ENCODE measurements at places on chromosomes 1 and 21. TPM values are rescaled to one million over a fixed set of nuclear protein-coding genes. Genes with fewer than 3 reads are reported as not detected.

DNA sequence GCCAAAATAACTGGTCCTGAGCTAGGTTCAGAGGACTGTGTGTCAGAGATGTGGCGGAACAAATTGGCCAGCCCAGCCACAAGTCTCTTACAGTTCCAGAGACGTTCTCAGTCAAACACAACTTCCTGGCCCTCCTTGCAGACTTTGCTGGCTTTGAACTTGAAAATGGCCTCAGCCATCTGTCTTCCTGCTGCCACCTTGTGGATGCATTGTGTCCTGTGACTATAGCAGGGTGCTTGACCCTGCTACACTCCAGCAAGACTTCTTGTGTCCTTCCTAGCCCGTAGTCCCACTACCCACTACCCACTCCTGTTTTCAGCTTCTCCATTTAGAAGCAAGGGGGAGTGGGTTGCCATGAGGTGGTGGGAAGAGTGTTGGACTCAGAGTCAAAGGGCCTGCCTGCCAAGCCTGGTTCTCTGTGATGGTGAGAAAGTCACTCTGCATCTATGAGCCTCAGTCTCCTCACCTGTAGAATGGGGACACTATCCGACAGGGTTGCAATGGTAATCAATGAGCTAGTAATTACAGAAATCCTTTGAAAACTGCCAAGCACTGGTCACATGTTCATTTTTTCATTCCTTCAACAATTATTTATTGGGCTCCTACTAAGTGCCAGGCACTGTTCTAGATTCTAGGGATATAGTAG, 109.9 kb downstream of the IGSF21 start:
- H3K4me1 ChIP-seq = no peaks in the 10 kb centered on the region
- DNase-seq = no peak
- no peaks in the 10 kb centered on the region for H3K36me3 ChIP-seq

DNA sequence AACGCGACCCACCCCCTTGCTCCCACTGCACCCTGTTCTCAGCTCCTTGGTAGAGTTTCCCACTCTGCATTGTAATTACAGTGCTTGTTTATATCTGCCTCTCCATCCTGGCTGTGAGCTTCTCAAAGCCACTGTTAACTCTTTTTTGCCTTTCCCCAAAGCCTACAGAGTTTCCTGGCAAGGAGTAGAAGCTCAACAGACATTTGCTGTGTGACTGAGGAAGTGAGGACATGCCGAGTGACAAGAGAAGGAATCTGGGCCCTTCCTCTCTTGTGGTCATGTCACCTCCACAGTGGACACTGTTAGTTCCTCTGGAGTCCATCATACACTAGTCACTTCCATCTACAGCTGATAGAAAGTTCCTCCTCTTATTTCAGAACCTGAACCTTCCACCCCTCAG, 6.1 kb upstream of the IGSF8 start:
- no peak overlapping the region for H3K27ac ChIP-seq
- no peaks in the 10 kb centered on the region for H3K36me3 ChIP-seq
- no peak overlapping the region for H3K4me3 ChIP-seq
- no peaks in the 10 kb centered on the region for H3K27me3 ChIP-seq

The KRTAP11-1 gene
- total RNA-seq = not detected

DNA sequence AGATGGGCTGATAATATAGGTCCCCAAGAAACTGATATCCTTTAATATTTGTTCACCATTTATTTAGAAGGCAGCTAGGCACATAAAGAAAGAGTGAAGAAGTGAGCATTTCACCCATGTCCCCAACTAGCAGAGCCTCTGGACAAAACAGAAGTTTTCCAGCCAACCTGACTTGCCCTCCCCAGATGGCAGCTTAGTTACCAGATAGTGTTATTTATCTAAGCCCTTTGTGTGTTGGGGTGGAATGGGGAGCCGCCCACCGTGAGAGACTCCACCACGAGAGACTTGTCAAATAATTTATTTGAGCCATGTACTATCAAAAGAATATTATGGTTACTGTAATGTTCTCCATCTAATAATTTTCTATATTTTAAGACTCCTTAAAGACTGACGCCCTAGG, 54.9 kb upstream of the C1orf198 start:
- H3K27me3 ChIP-seq = no peaks in the 10 kb centered on the region
- H3K36me3 ChIP-seq = peaks cover 39% of the 10 kb centered on the region
- DNase-seq = no peak
- H3K4me3 ChIP-seq = no peak overlapping the region
- H3K4me1 ChIP-seq = no peaks in the 10 kb centered on the region
- no peak overlapping the region for H3K27ac ChIP-seq

DNA sequence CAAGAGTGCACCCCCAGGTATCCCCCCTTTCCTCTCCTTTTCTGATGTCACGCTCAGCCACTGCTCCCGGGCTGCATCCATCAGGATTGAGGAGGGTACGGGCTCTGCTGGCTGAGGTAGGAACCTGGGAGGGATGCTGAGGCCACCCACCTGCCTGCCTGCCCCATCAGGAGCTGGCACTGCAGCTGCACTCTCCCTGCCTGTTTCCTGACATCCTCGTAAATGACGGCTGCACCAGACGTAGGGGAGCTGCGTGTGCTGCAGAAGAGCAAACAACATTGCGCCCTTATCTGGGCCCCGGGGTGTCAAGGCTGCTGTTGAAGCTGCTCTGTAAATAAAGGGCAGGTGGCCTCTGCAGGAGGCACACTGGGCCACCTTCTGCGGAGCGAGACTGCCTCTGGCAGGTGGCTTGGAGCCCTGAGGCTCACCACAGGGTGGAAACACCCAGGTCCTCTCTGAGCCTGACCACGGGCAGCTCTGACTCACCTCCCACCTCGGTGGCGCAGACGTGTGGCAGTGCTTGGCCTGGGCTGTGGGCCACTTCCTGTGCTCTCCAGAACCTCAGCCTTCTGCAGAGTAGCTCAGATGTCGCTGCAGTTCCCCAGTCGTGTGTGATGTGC, 30.9 kb downstream of the SNAP47 start:
- peak overlapping the region; percentile 31 for H3K4me3 ChIP-seq
- DNase-seq = peak; percentile 91
- H3K27me3 ChIP-seq = no peaks in the 10 kb centered on the region
- no peaks in the 10 kb centered on the region for H3K36me3 ChIP-seq

- peaks cover 16% of the 10 kb centered on the region for H3K4me1 ChIP-seq
- H3K27me3 ChIP-seq = no peaks in the 10 kb centered on the region
Observed at GRCh38 chr1:156053768-156054499, at the start of gene UBQLN4. UBQLN4 (minus strand) TSS chr1:156053798; CDS start chr1:156053701, 97 bp downstream.

The KCNE2 gene
- total RNA-seq = not detected

GRCh38 chr1:1914971-1915692, at the start of gene CALML6:
CALML6 (plus strand) TSS chr1:1915260; CDS start chr1:1915281, 21 bp downstream.
- no peak within 1 kb of the TSS for H3K27ac ChIP-seq
- H3K4me3 ChIP-seq = no peak within 1 kb of the TSS
- no peaks in the 10 kb centered on the region for H3K36me3 ChIP-seq
- H3K27me3 ChIP-seq = no peaks in the 10 kb centered on the region
- H3K4me1 ChIP-seq = peaks cover 18% of the 10 kb centered on the region

The B3GALT6 gene
- 24.1 TPM for total RNA-seq

The RNU1-3 gene
- 1,300 TPM for total RNA-seq

The SPATA21 gene
- total RNA-seq = not detected

GRCh38 chr21:42395302-42395701, 550 bp downstream of the TMPRSS3 start:
- no peak overlapping the region for H3K4me3 ChIP-seq
- no peaks in the 10 kb centered on the region for H3K36me3 ChIP-seq
- peaks cover 32% of the 10 kb centered on the region for H3K4me1 ChIP-seq
- no peak overlapping the region for H3K27ac ChIP-seq
- DNase-seq = no peak

GRCh38 chr1:244599937-244600350, 53.0 kb upstream of the DESI2 start:
- no peaks in the 10 kb centered on the region for H3K36me3 ChIP-seq
- no peak overlapping the region for H3K4me3 ChIP-seq
- no peak overlapping the region for H3K27ac ChIP-seq
- no peaks in the 10 kb centered on the region for H3K27me3 ChIP-seq

The FMOD gene
- total RNA-seq = 0.51 TPM

GRCh38 chr1:183318433-183318832, 99.7 kb downstream of the NMNAT2 start:
- DNase-seq = no peak
- H3K36me3 ChIP-seq = no peaks in the 10 kb centered on the region
- H3K4me1 ChIP-seq = no peaks in the 10 kb centered on the region
- no peaks in the 10 kb centered on the region for H3K27me3 ChIP-seq
- H3K4me3 ChIP-seq = no peak overlapping the region

GRCh38 chr1:91584878-91585277, 84.2 kb downstream of the CDC7 start:
- H3K36me3 ChIP-seq = no peaks in the 10 kb centered on the region
- no peaks in the 10 kb centered on the region for H3K4me1 ChIP-seq
- DNase-seq = no peak
- no peaks in the 10 kb centered on the region for H3K27me3 ChIP-seq
- no peak overlapping the region for H3K4me3 ChIP-seq
- H3K27ac ChIP-seq = no peak overlapping the region

GRCh38 chr1:109216662-109217061, 2.9 kb downstream of the SARS1 start:
- H3K27ac ChIP-seq = no peak overlapping the region
- H3K27me3 ChIP-seq = no peaks in the 10 kb centered on the region
- H3K4me3 ChIP-seq = peak overlapping the region; percentile 29
- DNase-seq = no peak
- H3K36me3 ChIP-seq = peaks cover 8% of the 10 kb centered on the region
- peaks cover 40% of the 10 kb centered on the region for H3K4me1 ChIP-seq

The AVPR1B gene
- not detected for total RNA-seq

- H3K36me3 ChIP-seq = peaks cover 12% of the 10 kb centered on the region
- no peak for DNase-seq
- H3K27ac ChIP-seq = no peak overlapping the region
- H3K4me1 ChIP-seq = peaks cover 91% of the 10 kb centered on the region
- no peaks in the 10 kb centered on the region for H3K27me3 ChIP-seq
Observed at GRCh38 chr1:226692823-226693222, 46.3 kb downstream of the ITPKB start.

DNA sequence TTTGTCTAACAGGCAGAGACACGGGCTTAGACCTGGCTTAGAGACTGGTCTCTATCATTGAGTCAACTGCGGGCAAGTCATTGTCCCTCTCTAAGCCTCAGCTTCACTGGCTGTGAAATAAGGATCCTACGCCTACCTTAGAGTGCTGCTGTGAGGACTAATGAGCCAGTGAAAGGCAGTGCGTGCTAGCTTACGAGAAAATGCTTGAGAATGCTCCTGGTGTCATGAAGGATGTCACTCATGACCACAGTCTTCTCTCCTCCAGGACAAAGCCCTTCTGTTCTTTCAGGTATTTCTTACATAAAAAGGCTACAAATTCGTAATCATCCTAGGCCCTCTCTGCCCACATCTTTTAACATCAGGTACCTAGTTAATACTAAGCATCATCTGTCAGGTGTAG, 16.5 kb upstream of the A3GALT2 start:
- no peaks in the 10 kb centered on the region for H3K36me3 ChIP-seq
- peaks cover 14% of the 10 kb centered on the region for H3K4me1 ChIP-seq
- H3K4me3 ChIP-seq = no peak overlapping the region
- no peak overlapping the region for H3K27ac ChIP-seq

GRCh38 chr1:28885977-28886730, 28.2 kb upstream of the EPB41 start:
- H3K4me1 ChIP-seq = peaks cover 49% of the 10 kb centered on the region
- H3K27ac ChIP-seq = peak overlapping the region; percentile 83
- no peaks in the 10 kb centered on the region for H3K27me3 ChIP-seq
- no peak for DNase-seq
- H3K4me3 ChIP-seq = peak overlapping the region; percentile 88

DNA sequence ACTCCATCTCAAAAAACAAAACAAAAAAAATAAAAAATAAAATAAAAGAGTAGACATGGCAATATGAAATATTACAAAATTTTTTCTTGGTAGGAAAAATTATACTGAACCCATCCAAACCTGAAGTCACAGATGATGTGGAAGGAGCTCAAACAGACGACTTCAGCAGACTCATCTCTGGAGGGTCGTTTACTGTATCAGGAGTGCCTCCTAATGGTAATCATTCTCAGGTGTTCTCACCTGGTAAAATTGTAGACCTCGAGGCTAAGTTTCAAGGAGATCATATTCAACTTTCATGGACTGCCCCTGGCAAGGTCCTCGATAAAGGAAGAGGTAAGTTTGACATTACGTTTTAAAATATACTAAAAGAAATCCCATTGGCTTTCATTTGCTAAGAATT, 54.3 kb upstream of the SH3GLB1 start:
- no peak for DNase-seq
- no peak overlapping the region for H3K27ac ChIP-seq
- H3K36me3 ChIP-seq = no peaks in the 10 kb centered on the region

GRCh38 chr1:100936194-100936967, 40.5 kb downstream of the SLC30A7 start:
- peaks cover 4% of the 10 kb centered on the region for H3K36me3 ChIP-seq
- no peak for DNase-seq
- H3K4me3 ChIP-seq = no peak overlapping the region
- H3K27ac ChIP-seq = no peak overlapping the region
- no peaks in the 10 kb centered on the region for H3K27me3 ChIP-seq

- no peaks in the 10 kb centered on the region for H3K27me3 ChIP-seq
- no peaks in the 10 kb centered on the region for H3K4me1 ChIP-seq
- DNase-seq = no peak
Observed at GRCh38 chr1:226520640-226521355, 27.8 kb upstream of the STUM start.

DNA sequence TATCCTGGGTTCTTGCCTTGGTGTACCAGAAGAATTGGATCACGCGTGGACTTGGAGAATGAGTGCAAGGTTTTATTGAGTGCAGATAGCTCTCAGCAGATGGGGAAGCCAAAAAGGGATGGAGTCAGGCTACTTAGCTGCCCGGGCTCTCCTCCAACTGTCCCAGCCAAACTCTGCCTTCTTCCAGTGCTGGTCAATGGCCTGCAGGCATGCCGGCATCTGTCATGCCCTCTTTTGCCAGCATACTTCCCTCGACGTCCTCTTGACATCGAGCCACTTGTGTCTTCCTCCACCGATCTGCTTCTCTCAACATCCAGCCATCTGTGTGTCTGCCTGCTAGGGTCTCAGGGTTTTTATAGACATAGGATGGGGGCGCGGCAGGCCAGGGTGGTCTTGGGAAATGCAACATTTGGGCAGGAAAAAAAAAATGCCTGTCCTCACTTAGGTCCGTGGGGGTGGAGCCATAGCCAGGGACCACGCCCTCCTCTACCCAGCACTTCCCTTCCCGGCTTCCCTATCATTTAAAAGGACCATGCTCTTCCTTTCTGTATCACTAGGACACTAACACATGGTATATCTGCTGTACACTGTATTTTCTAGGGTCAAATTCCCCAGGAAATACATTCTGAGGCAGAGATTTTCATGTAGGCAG, 47.0 kb upstream of the BCAR3 start:
- no peak overlapping the region for H3K4me3 ChIP-seq
- no peaks in the 10 kb centered on the region for H3K4me1 ChIP-seq
- H3K27ac ChIP-seq = no peak overlapping the region
- no peaks in the 10 kb centered on the region for H3K36me3 ChIP-seq
- no peaks in the 10 kb centered on the region for H3K27me3 ChIP-seq
- DNase-seq = no peak

The RHD gene
- not detected for total RNA-seq

- DNase-seq = peak; percentile 27
- H3K27ac ChIP-seq = peak overlapping the region; percentile 47
- H3K4me1 ChIP-seq = peaks cover 15% of the 10 kb centered on the region
- H3K4me3 ChIP-seq = peak overlapping the region; percentile 71
Observed at GRCh38 chr1:40861224-40862003, 749 bp downstream of the CITED4 start.

The OR2G6 gene
- not detected for total RNA-seq
